Suppressor macrophage (primary cell): ENCODE measurements at places on chromosomes 1 and 21.

DNA sequence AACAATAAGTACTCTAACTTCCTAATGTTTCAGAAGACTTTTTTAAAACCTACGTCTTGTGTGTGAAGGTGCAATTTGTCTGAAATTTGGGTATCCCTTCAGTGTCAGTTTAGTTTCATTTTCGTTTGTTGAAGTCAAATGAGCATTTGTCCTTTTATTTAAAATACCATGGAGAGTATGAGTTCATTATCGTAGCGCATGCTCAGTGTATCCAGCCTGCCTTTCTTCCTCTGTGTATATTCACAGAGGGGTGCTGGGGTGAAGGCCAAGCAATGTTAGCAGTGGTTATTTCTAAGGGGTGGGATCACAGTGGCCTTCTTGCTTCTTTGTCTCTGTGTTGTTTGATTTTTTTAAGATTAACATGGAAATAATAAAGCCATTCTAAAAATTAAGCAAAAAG lies 43.2 kb downstream of the CNN3 start:
- DNase-seq: no peak

DNA sequence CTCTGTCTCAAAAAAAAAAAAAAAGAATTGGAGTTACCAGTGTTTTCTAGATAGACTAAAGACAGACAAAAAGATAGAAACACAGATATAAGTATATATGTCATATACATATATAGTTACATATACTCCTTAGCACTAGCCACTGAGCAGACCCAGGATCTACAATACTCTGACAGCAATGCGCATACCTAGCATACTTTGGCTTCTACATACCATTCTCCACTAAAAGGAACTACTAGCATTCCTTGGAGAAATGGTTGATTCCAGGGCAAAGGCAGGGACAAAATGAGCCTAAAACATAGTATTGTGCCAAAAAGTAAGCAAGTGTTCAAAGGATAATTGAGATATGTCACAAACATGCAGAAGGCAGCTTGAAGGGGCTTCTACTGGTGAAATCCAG lies 22.7 kb downstream of the SYNJ1 start:
- no peak for DNase-seq

DNA sequence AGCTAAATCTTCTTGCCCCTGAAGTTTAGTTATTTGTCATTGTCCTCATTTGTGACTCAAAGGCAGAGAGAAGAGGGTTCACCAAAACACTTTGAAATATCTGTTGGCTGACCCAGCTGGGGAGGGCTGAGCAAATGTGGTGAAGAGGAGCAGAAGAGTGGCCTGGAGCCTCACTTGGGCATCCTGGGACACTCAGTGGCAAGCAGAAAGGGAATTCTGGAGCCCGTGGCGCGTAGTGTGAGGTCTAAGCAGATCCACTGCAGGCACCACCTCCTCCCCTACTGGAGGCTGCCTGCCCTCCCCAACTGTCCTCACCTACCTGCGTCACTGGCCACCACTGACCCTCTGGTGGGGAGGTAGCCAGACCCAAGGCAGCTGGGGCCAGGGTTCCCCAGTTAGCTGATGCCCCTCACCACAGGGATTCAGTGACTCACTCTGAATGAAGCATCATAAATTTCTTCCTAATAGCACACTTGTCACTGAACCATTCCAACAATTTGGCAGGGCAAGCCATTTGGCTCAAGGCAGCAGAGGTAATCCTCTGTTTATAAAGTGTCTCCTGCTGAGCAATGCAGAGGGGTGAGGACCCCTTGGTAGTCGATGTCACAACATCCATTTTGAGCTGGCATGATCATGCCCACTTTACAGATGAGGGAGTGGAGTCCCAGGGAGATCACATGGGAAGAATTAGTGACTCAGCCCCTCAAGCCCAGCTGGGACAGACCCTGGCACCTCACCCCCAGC lies 80.3 kb downstream of the NENF start:
- DNase-seq: no peak

GRCh38 chr1:71104417-71104816 lies 23.6 kb upstream of the ZRANB2 start:
- DNase-seq: no peak

GRCh38 chr1:177571076-177571475 lies 398.8 kb downstream of the SEC16B start:
- no peak for DNase-seq

DNA sequence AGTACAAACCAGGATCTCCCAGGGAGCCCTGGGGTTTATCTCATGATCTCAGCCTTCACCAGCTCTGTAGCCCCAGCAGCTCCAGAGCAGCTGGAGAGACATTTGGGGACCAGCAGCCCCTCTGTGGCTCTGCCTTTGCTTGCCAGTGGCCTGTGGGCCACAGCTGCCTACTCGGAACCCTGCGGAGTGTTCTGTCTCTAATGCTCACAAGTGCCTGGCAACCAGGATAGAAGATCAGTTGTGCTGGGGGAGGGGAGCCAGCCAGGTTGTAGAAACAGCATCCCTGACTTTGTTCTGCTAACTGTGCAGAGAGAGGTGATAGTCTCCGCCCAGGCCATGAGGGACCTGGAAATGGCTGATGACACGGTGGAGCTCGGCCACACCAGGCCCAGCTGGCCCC lies 50.9 kb upstream of the KCNJ15 start:
- DNase-seq: no peak

DNA sequence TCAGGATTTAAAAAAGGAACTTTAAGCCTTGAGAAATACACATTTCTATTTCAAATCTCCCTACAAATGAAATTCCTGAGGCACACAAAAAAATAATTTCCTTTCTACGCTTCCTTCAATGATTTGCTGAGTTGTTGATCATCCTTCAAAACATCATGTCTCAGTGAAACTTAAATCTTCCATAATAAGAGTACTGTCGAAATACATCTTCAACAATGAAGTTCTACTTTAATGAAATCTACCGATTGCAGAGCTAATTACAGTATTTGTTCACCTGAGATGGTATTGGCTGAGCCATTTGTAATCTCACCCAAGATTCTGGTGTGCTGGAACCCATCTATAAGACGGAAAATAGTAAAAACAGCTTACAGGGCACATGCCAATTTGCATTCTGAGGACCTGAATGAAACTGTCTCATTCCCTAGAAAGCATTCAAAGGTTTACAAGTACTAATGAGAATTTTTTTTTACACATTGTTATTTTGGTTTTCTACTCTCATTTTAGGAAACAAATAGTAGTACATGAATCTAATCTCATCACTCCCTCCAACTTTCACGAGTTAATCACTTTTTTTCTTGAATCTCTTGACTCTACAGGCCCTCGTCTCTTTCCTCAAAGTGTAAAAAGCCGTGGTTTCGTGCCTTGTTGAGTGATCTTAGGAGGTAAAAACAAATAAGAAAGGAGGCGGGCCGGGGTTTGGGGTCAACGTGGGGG lies 1.1 kb downstream of the CHML start:
- DNase-seq: no peak
